ENCODE measurements at places on chromosomes 11 and 22.

- no peak for DNase-seq
These were observed 3.5 kb upstream of the SIPA1 start for GRCh38 chr11:65634440-65634839.

GRCh38 chr22:39941601-39942000, 18.6 kb upstream of the TMA7B start:
- no peak for DNase-seq

- DNase-seq: no peak
These were observed 13.2 kb downstream of the ANKK1 start for GRCh38 chr11:113400631-113401230.

DNA sequence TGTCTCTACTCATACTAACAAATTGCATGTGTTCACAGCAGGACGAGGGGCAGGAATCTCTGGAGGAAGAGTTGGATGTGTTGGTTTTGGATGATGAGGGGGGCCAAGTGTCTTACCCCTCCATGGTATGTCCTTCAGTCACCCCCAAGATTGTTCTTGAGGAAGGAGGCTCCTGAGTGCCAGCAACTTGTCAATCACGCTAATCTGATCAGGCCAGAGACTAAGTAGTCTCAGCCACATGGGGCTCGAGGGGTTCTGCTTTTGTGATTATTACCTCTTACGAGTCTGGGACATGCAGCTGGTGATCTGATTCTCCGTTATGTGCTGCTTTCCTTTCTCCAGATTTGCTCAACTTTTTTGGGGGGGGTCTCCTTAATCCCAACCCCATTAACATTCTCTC, 54.3 kb downstream of the CTNND1 start:
- no peak for DNase-seq

DNA sequence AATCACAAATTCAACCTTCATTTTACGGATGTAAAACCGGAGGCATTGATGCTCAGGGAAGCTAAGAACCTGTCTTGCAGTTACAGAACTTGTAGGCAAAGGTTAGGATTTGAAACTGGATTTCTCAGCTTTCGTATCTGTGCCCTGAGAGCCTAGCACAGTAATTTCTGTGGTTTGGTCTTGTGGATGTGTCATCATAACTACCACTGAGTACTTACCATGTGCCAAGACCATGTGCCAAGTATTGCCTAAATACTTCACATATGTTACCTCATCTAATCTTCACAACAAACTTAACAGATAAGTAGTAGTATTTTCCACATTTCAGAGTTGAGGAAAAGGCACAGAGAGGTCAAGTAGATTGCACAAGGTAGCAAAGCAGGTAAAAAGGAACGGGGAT, 140.7 kb downstream of the NXPE2 start:
- no peak for DNase-seq

DNA sequence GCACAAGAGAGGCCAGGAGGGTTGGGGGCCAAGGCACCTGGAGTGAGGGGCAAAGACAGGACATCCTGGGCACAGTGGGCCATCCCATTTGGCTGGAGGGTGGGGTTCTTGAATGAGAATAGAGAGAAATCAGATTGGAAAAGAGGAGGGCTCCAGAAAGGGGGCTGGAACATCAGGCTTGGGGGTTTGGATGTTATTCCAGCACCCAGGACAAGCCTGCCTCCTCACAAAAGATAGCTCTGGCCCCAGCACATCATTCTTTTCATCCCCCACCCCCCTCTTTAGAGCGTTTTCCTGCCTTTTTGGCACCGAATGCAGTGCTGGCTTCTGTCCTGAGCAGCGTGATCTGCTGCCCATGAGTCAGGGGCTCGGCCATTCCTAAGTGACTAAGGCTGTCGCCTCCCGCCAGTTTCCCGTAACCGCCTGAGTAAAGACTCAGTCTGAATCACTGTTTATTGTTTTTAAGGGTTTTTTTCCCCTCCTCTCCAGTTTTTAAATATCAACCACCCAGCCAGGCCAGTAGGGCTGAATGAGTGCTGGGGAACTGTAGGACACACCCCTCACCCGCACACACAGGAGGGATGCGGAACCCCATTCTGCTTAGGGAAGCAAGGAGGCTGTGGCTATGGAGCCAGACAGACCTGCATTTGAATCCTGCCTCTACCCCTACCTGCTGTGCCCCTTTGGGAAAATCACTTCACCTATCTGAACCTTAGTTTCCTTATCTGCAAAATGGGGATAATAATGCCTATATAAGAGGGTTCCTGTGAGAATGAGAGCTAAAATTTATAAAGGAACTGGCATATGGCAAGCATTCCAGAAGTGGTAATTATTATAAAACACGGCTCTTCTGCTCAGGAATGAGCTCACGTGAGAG, 32.4 kb upstream of the NAV2 start:
- DNase-seq: peak; percentile 76

DNA sequence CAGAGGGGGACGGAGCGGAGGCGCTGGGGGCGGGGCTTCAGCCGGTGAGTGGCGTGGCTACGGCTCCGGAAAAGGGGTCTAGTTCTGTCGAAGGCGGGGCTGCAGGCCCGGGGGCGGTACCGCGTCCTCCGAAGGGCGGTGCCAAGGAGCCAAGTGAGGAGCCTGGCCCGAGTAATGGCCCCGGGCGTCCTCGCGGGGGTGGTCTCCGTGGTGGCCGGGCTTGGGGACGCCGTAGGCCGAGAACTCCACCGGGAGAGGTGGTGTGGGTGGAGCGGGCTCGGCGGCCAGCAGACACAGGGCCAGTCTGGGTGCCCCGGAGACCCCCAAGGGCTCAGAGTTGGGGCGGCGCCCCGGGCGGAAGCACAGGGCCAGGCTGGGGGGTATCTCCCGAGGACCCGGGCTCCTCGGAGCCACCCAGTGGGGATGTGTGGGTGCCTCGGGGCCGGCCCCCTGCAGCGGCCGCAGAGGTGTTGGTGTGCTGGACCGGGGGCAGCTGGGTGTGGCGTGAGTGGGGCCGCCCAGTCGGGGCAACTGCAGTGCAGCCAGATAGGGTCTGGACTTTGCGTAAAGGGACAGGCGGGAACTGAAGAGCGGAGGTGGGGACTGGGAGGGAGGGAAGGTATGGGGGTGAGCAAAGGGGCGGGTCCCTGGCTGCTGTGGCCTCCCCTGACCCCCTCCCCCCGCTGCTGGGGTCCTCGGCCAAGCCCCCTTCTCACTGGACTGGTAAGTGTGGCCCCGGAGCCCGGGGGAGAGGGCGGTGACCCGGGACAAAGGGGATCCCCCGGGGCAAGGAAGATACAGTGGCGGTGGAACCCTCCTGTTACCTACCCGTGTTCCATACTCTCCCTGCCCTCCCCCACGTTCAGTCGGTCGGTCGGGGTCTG, 838 bp downstream of the FKBP2 start:
- DNase-seq: peak; percentile 52
